ENCODE measurements at places on chromosomes 2 and 18. TPM values are rescaled to one million over a fixed set of nuclear protein-coding genes. Genes with fewer than 3 reads are reported as not detected.

LRRTM4 gene
- 1.2 TPM for total RNA-seq

B3GNT7 gene
- 5.7 TPM for total RNA-seq

SGO2 gene
- total RNA-seq = 2.3 TPM

ITGA4 gene
- total RNA-seq = 10.5 TPM

PTPRN gene
- not detected for total RNA-seq

CDH20 gene
- total RNA-seq = 0.88 TPM

TCF7L1 gene
- total RNA-seq = 25.9 TPM

SIX2 gene
- total RNA-seq = 1.3 TPM

CD8B2 gene
- total RNA-seq = not detected

KCNF1 gene
- 0.19 TPM for total RNA-seq

TRIB2 gene
- 29.4 TPM for total RNA-seq

PLEK gene
- 22.7 TPM for total RNA-seq

KRTCAP3 gene
- total RNA-seq = 1.4 TPM

SDC1 gene
- 3.0 TPM for total RNA-seq

DNAJC5G gene
- 0.19 TPM for total RNA-seq

USP40 gene
- total RNA-seq = 25.9 TPM

SLC19A3 gene
- 2.4 TPM for total RNA-seq

RESP18 gene
- not detected for total RNA-seq

ALK gene
- total RNA-seq = not detected

DCDC2C gene
- total RNA-seq = not detected

CFC1 gene
- not detected for total RNA-seq

KIAA2012 gene
- total RNA-seq = not detected

SP5 gene
- not detected for total RNA-seq

All from posterior vena cava (tissue), 2 donors.